Activated CD4-positive, alpha-beta T cell treated with anti-CD3 and anti-CD28 coated beads for 4 hours (primary cell): ENCODE measurements at places on chromosomes 1 and 21.

GRCh38 chr1:31447210-31447609 is 34.2 kb downstream of the SERINC2 start:
- no peak for DNase-seq

GRCh38 chr21:28226563-28226962 is 766.1 kb downstream of the LTN1 start:
- DNase-seq = no peak

- peak; percentile 4 for DNase-seq
Measured at GRCh38 chr1:58649555-58649954, 50.3 kb downstream of the MYSM1 start.

DNA sequence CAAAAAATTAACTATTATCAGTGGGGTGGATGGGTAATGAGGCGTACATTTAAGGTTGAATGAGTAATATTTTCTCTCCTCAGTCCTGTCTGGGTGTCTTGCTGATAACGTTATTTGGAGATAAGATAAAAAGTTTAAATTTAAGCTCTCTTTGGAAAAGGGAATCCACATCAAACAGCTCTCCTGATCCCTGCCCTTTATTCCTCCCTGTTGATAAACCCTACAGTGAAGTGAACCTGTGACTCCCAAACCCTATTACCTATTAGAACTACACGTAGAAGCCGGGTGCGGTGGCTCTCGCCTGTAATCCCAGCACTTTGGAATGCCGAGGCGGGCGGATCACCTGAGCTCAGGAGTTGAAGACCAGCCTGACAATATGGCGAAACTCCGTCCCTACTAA is 9.9 kb upstream of the GPR161 start:
- DNase-seq = no peak

GRCh38 chr1:59803458-59804038 is 11.2 kb upstream of the HOOK1 start:
- DNase-seq = no peak

- DNase-seq = no peak
Measured at GRCh38 chr1:213552045-213552444, 435.7 kb upstream of the PROX1 start.

DNA sequence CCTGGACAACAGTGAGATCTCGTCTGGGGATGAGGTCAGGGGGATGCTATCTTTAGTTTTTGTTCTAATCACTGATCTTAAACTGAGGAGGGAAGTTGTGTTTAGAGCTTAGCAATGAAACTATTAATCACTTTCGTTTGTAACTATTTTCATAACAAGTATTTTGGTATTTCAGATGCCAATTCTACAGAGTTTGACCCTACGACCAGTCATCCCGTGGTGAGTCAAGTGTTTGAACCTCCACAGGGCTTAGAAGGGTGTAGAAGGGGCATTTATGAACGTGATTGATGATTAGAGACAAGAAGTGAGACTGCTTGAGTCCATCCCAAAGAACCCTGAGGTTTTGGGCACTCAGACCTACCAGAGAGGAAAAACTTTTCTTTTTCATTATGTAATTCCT is 15.6 kb downstream of the SLFNL1 start:
- DNase-seq = no peak

GRCh38 chr21:34524646-34525601 is 12.9 kb upstream of the KCNE1 start:
- no peak for DNase-seq

DNA sequence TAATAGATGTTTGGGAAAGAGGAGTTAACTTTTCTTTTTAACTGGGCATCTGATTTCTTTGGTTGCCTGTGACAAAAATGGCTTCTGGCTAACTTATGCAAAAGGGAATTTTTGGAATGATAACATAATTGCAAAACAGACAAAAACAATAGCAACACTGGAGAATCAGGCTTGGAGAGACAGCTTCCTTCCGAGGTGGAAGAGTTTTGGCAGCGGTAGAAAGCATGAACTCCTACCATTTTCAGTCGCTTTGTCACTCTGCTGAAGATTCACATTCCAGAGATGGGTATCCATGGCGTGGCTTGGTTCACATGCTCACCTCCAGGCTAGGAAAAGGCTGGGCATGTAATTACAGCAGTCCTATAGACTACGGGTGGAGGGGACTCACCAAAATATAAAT is 17.2 kb upstream of the FGGY start:
- DNase-seq = no peak

- no peak for DNase-seq
Measured at GRCh38 chr1:17673329-17674072, 81.6 kb upstream of the ACTL8 start.

DNA sequence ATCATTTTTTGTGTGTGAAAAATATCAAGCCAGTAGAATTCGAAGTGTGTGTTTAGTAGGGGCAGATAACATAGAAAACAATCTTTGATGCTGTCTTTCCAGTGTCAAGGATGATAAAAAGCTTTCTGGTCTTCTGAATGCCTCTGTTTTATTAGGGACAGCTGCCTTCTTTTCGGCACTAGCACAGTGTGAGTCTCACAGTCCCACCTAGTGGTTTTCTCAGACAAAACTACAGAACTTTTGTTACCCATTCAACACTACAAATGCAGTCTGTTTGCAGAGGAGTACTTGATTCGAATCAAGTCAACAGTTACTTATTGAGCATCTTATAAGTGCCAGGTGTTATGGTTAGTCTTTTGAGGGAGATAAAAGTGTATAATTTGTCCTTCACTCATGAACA is 30.6 kb upstream of the MCOLN3 start:
- DNase-seq = no peak

DNA sequence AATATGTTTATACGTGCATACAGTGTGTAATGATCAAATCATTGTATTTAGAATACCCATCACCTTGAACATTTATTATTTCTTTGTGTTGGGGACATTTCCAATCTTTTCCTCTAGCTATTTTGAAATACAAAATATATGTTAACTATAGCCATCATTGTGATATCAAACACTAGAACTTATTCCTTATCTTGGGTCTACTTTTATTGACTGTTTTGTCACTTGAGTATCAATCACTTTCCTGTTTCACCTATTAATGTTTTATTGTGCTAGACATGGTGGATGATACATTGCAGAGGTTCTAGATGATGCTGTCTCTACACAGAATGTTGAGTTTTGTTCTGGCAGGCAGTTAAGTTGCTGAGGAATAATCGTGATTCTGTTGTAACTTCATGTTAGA is 45.9 kb downstream of the STXBP3 start:
- no peak for DNase-seq

DNA sequence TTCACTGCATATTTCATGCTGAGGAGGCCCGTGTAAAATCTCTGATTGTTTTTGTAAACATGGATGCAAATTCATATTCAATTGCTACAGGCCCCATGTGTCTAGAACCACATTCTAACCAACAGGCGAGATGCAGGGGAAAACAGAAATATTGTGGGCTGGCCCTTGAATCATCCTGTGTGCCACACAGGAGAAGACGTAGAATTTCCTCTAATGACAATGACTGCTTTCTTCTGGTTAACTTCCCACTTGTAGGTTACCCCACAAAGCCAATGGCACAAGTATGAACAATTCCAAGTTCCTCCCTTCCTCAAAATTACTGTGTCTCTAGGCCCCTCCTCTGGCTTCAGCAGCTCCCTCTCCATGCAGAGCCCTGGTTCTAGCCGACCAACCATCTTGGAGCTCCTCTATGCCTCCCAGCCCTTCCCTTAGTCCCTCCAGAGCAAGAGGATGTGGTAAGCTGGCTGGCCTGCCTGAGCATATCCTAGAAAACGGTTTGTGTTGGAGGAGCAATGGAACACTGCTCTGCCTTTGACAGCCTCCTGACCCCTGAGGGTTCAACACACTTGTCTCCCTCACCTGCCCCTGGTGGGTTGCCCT is 205.2 kb downstream of the HS2ST1 start:
- no peak for DNase-seq

DNA sequence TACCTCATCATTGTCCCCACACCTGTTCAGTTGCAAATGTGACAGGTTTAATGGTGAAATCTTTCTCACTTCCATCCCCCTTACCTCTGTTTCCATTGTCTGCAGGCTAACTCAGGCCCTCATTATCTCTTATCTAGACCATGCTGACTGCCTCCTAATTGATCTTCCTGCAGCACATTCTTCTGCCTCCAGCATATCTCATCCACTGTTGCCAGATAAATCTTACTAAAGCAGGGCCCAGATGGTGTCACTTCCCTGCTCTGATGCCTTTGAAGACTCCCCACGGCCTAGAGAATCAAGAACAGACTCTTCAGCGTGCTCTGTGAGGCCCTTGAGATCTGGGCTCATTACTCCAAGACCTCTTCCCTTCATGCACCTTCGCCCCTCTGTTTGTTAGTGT is 230.1 kb downstream of the DUSP10 start:
- DNase-seq = no peak

DNA sequence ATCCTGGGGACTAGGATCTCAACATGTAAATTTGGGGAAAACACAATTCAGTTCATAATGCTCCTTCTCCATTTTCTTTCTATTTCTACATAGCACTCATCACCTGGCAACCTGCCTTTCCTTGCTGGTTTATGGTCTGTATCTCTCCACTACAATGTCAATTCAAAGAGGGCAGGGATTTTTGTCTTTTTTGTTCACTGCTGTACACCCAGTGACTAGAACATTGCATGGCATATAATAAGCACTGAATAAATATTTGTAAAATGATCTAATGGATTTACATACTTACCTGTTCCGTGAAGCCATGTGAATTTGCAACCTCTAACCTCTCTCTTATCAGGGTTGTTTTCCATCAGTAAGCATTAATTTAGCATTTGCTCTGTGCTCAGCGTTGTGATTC is 27.4 kb upstream of the TBX15 start:
- DNase-seq = no peak

DNA sequence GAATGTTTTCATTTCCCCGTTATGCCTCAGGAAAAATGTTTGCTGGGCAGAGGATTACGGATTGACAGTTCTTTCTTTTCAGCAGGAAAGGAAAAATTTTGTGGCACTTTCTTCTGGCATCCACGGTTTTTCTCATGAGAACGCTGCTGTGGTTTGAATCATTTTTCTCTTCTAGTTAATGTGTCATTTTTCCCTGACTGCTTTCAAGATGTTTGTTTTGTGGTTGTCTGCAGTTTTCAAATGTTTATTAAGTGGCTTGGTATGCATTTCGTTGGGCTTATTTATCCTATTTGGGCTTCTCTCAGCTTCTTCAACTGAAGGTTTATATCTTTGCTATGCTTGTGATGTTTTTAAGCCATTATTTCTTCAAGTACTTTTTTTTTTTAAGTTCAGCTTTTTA is 359.0 kb downstream of the RGS7 start:
- DNase-seq = no peak

DNA sequence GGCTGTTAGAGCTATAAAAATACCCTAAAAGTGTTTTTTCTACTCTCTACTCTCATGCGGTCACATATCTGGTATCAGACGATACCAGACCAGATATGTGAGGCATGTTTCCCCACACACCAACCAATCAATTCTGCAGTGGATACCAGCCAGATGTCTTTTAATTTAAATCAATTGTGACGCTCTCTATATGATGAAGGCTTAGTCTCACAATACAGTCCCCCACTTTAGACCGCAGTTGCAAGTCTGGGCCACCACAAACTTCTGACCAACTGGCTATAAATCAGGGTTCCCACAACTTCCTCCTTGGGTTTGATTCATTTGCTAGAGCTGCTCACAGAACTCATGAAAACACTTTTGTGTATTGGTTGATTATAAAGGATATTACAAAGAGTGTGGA is 586.1 kb upstream of the ZP4 start:
- DNase-seq = no peak

DNA sequence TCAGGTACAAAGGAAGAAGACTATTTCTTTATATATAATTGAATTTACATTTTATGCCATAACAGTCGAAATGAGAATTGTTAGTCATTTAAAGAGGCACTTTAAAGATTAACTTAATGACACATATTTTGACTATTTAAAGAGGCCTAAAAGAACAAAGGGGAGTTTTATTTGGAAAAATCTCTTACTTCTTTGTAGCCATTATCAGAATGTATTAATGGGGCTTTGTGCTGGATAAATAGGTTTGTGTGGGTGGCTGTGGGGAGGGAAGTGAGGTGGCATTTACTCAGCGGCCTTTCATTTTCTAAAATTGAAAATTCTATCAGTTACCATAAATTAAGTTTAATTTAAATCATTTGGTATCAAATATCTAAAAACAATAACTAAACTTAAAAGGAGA is 462.2 kb upstream of the CXADR start:
- DNase-seq = no peak

DNA sequence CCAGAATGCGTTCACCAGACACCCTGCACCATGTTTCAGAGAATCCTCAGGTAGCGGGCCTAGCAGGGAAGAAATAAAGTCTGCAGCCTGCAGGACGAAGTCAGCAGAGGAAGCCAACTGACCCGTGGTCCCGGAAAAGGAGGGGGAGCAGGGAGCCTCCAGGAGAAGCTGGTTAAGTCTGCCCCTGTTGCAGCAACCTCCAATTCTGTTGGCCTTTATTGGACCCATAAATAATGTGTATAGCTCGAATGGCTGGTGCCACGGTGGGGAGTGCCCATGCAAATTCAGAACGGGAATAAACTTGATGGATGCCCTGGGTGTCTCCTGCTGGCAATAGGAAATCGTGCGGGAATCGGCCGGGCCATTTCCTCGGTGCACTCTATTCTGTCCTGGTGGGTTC is 254.1 kb downstream of the AJAP1 start:
- no peak for DNase-seq
